Coronary artery (tissue), 2 donors: ENCODE measurements at places on chromosomes 2 and 18.

- DNase-seq, result no peak
These were observed 231.7 kb upstream of the HS6ST1 start for GRCh38 chr2:128550389-128550788.

DNA sequence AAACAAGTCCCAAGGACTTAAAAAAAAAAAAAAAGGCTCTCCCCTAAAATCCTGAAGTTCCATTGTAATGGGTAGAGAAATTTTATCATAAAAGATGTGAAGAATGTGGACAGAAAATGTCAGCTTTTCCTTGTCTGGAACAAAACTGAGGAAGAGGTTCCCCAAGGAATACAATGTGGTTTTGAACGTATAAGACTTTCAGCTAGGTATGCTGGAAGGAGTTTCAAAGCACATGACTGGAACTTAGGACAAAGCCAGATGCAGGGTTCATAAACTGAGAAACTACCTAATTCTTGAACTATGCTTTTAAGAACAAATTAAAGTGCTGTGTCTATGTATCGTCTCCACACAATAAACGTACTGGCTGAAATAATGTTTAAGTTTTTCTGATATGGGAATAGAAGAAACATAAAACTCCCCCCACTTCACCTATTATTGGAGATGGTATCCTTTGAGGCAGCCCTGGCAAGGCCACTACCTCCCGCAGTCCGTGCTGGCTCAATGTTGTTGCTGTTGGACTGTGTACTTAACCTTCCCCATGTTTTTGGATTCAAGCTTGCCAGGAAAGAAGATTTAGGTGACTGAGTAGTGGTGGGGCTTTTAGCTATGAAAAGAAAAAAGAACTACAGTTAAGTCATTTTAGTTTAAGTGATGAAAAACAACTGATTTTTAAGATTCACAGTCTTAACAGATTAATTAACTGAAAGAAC, 84.2 kb upstream of the DNER start:
- no peak for DNase-seq

DNA sequence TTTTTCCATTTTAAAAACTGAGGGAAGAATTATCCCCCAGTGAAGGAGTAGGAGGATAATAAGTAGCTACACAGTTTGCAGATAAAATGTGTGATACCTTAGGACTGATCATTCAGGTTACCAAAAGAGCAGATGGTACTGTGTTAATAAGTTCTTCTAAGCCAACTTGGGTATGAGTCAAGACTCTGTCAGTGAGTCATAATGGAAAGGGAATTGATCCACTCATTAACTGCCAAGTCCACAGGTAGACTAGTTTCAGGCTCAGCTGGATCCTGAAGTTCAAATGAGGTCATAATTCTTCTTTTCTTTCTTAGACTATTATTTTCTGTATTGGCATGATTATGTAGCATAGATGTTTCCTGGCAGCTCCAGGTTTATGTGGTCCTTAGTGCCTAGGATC, 142.4 kb upstream of the ALPP start:
- DNase-seq, result no peak

DNA sequence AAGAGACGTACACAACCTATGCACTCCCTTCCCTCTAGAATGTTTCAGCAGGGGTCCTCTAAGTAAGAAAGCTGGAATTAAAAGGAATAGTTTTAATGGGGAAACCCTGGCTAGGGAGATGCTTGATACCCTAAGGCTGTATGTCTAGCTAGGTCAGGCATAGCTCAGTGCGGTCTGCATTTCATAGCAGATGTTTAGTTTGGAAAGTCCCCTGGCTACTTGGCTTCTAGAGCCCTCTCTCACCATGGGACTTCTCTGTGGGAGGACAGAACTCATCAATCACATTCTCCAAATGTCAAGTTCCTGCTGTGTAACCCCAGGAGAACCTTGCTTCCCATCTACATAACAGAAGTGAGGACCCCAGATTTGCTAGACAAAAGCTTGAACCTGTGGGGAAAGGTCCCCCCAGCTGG, 24.1 kb upstream of the ANXA4 start:
- DNase-seq, result no peak

GRCh38 chr2:20624884-20625485, 25.9 kb downstream of the HS1BP3 start:
- peak; percentile 70 for DNase-seq

- no peak for DNase-seq
These were observed 779 bp downstream of the DGKD start for GRCh38 chr2:233354971-233355574.

GRCh38 chr2:202005272-202005887, 28.3 kb upstream of the FZD7 start:
- no peak for DNase-seq

DNA sequence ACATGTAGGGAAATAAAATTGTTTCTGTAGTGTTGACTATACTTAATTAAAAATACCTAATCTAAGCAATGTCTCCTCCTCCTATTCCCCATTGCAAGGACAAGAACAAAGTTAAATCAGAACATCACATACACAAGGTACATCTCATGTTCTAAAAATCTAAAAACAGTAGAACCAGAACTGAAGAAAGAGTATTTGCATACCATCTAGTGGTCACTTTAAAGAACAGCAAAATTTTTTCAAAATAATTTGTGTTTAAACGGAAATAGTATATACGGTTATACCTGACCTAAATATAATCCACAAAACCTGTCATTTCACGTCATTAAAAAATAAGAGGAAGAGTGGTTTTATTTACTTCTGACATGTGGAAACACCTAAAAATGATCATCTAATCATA, 294.3 kb upstream of the KCNH7 start:
- no peak for DNase-seq

- no peak for DNase-seq
These were observed 1.2 kb upstream of the ERFE start for GRCh38 chr2:238157506-238158017.

DNA sequence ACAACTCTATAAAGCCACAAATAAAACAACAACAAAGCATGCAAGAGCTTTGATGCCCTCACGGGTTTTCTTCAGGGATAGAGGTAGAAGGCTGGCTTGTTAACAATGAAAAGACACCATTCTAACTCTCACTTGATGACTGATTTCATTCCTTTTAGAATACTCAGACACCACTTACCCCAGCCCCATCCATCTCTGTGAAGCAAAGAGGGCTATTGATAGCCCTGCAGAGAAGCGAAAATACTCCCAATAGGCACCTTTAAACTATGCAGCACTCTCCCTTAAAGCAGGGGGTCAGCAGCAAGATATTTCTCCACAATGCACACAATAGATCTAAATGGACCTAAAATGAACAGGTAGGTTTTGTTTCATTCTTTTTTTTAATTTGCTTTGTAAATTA, 35.1 kb downstream of the ZNF385B start:
- no peak for DNase-seq

DNA sequence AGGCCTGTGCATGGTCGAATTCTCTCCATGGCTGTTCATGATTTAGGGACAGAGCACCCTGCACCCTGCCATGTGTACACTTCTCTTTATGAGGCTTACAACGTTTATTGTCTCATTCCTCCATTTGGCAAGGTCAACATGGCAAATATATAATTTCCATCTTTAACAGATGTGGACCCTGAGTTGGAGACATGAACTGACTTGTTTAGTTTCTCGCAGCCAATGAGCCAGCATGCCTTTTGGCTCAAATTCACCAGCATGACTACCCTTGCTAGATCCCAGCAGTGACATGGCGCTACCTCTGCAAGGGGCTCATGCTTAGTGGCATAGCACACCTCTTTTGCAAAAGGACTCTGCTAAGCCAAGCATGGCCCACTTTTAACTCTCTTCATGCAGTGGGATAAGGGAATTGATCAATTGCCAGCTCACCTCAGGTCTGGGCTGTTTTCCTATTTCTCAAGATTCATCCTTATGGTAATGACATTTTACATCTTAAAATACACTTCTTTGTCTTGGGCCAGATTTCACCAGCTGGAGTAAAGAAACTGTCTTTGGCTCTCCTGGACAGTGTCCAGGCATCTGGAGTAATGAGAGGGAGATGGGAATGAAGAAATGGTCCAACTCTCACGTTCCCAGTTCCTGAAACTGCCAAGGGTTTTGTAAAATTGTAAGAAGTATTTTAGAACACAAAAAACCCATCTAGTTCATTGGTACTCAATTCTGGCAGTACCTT, 159.5 kb downstream of the SETBP1 start:
- DNase-seq, result no peak

GRCh38 chr2:160941290-160941846, 218.9 kb upstream of the TANK start:
- DNase-seq, result no peak

GRCh38 chr2:207506426-207506825, 23.3 kb upstream of the CREB1 start:
- DNase-seq, result no peak

DNA sequence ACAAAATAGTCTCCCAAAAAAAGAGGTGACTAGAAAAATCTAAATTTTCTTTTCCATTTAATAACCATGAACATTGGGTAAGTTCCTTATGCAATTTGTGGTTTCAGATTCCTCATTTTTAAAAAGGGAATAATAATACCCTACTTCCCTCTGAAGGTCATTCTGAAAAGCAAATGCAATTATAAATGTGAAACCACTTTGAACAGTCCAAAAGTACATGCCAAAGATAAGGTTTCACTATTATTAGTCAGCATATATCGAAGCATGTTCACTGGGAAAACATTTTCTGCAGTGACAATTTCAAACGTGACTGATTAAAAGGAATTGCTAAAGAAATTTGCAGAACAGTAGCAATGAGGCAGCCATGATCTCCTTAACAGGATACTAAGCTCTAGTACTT, 100.1 kb upstream of the RNF152 start:
- no peak for DNase-seq

DNA sequence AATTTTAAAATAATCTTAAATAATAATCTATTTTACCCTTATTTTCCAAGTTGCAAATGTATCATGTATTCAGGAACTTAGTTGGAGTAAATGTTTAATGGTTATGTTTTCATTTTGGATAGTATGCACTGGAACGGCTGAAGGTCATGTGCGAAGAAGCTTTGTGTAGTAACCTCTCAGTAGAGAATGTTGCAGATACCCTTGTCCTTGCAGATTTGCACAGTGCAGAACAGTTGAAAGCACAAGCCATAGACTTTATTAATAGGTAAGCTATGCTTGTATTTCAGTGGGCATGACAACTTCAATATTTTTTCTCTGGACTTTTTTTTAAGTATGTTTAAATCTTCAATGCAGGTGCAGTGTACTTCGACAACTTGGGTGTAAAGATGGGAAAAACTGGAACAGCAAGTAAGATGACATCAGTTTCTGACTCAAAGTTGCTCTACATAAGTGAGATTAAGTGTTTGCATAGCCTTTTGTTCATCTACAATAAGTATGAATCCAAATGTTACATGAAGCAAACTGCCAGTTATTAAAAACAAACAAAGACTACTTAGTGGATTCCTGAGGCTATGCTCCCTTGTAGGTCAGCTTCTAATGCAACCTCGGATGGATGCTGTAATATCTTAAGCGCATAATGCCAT, 63.1 kb downstream of the SPOPL start:
- no peak for DNase-seq

- DNase-seq, result no peak
These were observed 31.6 kb upstream of the TWIST2 start for GRCh38 chr2:238816291-238816690.

DNA sequence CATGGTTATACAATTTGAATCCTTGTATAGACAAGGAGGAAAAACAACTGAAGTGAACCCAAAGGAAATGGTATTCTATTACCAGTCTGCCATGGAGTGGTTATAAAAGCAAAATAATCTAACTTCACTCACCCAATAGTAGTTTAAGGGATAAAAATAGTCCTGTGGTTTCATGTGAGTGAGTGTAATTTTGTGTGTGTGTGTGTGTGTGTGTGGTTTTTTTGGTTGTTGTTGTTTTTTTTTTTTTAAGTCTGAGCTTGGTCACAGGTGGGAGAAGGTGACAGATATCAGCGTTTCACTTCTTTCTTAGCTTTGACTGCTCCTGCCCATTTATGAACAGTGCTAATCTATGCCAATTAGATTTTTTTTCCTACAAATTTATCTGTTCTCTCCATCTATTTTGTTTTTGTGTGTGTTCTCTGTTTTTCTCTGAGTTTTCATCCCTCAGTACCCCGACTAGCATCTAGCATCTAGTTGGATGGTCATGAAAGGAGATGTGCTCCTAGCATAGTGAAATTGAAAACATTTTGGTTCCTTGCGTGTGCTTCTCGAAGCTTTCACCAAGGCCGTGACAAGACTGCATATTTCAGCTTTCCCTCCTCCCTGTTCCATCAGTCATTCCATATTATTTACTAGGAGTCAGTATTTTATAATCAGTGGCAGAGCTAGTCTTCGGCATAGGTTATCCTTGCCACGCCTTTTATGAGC, 200.1 kb upstream of the DTNA start:
- no peak for DNase-seq

DNA sequence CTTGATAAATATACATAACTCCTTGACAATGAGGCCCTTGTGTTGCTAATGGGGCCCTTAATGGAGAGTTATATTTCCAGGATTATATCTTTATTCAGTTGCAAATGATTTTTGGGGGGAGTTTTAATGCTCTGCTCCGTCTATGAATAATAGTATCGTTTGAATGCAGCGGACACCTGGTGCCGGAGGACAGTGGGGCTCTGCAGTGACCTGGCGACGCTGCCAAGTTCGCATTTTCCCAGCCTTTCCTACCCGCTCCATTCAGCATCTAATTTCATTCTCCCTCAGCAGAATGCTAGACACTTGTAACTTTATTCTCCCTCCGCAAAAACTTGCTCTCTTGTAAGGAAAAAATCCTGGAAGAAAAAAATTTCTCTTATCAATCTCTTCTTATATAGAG, 257.6 kb upstream of the SALL3 start:
- no peak for DNase-seq

- DNase-seq, result no peak
These were observed 220.0 kb downstream of the LDLRAD4 start for GRCh38 chr18:13438507-13439056.
